ENCODE measurements at places on chromosomes 16 and 17. TPM values are rescaled to one million over a fixed set of nuclear protein-coding genes. Genes with fewer than 3 reads are reported as not detected.

- H3K27ac ChIP-seq, result no peak overlapping the region
- no peak for DNase-seq
- H3K27me3 ChIP-seq, result no peaks in the 10 kb centered on the region
Observed at GRCh38 chr17:60108712-60109111, 30.0 kb upstream of the HEATR6 start.

DNA sequence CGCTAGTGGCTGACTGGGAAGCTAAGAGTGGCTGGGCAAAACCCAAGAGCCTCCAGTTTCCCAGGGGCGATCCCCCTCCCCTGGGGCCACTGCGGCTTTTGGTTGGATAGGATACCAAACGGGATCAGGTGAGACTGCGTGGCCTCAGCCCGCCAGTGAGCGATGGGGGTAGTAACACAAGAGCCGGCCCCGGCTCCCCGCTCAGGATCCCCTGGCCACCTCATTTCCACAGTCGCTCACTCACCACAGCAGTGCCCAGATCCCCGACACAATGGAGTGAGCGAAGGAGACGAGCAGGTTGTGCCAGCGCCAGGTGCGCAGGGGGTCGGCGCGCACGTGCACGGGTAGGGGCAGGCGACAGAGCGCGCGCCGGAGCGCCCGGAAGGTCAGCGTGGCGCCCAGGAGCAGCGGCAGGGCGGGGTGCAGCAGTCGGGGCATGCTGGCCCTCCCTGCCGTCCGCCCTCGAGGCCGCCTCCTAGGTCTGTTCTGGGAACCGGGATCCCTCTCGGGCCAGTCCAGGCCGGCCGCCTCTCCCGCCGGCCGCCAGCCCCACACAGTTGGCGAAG lies 290 bp downstream of the TLCD1 start:
- peak overlapping the region; percentile 77 for H3K4me3 ChIP-seq
- H3K27me3 ChIP-seq, result no peaks in the 10 kb centered on the region
- H3K27ac ChIP-seq, result peak overlapping the region; percentile 99
- H3K4me1 ChIP-seq, result peaks cover 13% of the 10 kb centered on the region

DNA sequence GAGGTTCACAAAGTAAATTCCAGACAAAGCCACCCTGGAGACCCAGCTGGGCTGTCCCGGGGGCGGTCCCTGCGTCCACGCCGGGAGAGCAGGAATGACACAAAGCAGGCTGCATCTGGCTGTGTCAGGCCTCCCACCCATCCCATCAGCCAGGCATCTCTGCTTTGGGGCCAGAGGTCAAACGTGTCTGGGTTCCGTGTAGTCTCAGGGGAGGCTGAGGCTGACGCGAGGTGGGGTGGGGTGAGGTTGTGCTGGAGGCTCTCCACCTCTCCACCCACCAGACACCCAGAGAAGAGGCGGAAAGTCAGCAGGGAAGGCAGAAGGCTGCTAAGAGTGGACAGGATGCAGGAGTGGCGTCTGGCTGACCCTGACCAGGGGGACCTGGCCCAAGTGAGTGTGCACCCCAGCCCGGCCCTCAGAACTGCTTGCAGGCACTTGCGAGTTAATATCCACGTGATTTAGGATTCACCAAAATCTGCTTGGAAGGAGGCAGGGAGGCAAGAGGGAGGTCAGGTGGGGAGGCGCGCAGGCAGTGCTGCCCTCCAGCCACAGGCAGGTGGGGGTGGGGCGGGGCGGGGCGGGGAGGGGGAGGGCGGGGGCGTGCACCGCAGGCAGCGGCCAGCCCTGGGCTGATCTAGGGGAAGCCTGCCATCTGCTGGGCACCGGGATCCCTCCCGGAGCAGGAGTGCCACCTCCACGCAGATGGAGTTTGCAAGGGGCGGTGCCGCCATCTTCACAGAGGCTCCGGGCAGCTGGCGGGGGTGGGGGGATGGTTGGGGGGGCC lies 44.3 kb downstream of the TBC1D16 start:
- peak overlapping the region; percentile 16 for H3K4me3 ChIP-seq
- H3K4me1 ChIP-seq, result peaks cover 31% of the 10 kb centered on the region
- peak; percentile 77 for DNase-seq
- H3K27ac ChIP-seq, result peak overlapping the region; percentile 73
- no peaks in the 10 kb centered on the region for H3K36me3 ChIP-seq
- no peaks in the 10 kb centered on the region for H3K27me3 ChIP-seq

GRCh38 chr17:16877099-16877498 lies 94.8 kb downstream of the TNFRSF13B start:
- no peaks in the 10 kb centered on the region for H3K27me3 ChIP-seq
- H3K27ac ChIP-seq, result no peak overlapping the region
- DNase-seq, result no peak
- H3K4me1 ChIP-seq, result no peaks in the 10 kb centered on the region
- no peak overlapping the region for H3K4me3 ChIP-seq

DNA sequence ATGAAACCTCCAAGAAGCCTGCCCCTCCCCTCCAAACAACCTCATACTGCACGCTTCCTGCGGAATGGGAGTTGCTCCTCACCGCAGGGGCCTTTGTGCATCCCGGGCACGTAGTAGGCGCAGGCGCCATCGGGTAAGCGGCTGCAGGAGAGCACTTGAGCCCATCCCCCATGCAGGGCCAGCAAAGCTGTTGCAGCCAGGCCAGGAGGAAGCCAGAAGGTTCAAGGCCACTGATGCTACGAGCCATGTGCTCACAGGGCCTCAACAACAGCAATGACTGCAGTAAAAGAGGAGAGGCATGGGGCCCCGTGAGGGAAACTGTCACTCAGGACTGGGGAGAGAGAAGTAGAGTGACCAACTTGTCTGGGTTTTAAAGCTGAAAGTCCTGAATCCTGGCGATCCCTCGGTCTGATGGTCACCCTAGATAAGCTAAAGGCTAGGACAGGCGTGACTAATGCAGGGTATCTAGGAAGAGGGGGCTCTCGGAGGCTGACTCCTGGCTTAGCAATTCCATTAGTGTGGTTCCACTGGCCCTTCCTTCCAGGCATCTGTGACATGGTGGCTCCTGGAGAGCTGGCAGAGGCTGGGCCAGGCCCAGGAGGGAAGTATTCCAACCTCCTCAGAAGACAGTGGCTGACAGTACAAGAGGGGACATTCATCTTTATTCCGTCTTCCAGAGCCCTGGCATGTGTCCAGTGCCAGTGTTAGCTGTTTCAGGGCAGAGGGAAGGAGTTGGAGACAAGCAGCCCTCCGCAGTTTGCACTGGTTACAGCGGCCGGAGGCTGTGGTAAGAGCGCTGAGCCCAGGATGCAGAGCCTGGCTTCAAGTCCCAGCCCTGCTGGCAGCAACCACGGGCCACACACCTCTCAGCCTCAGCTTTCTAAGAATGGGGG lies 20.8 kb downstream of the GOSR2 start:
- H3K36me3 ChIP-seq, result peaks cover 10% of the 10 kb centered on the region
- H3K27me3 ChIP-seq, result no peaks in the 10 kb centered on the region
- peaks cover 20% of the 10 kb centered on the region for H3K4me1 ChIP-seq
- H3K27ac ChIP-seq, result no peak overlapping the region
- no peak overlapping the region for H3K4me3 ChIP-seq
- DNase-seq, result no peak

DNA sequence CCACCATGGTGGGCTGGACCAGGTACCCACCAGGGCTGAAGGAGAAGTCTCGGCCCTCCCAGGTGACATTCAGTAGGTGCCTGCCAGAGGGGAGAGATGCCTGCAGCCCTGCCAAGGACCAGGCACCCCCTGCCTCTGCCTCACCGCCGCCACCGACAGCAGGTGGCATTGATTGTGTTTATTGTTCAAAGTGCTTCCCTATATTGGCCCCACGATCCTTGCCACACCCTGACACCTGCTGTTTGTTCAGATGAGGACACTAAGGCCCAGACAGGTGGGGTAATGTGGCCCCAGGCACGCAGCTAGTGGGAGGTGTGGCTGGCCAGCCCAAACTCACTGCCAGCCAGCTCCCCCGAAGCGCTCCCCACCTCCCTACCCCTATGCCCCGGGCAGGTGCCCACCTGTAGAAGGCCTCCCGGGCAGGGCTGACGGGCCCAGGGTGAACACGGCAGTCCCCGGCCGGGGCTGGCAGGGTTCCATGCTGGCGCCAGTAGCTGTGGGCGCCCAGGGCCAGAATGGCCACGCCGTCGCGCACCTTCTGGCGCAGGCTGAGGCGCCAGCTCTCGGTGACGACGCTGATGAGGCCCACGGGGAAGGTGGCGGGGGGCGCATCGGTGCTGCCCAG lies 8.0 kb downstream of the GRIN2C start:
- no peak overlapping the region for H3K4me3 ChIP-seq
- no peak overlapping the region for H3K27ac ChIP-seq
- no peaks in the 10 kb centered on the region for H3K36me3 ChIP-seq
- DNase-seq, result no peak
- H3K27me3 ChIP-seq, result peaks cover 5% of the 10 kb centered on the region

GRCh38 chr16:31063495-31063842 lies 10.6 kb downstream of the ZNF668 start:
- no peak overlapping the region for H3K27ac ChIP-seq
- no peak for DNase-seq
- H3K4me1 ChIP-seq, result no peaks in the 10 kb centered on the region

DNA sequence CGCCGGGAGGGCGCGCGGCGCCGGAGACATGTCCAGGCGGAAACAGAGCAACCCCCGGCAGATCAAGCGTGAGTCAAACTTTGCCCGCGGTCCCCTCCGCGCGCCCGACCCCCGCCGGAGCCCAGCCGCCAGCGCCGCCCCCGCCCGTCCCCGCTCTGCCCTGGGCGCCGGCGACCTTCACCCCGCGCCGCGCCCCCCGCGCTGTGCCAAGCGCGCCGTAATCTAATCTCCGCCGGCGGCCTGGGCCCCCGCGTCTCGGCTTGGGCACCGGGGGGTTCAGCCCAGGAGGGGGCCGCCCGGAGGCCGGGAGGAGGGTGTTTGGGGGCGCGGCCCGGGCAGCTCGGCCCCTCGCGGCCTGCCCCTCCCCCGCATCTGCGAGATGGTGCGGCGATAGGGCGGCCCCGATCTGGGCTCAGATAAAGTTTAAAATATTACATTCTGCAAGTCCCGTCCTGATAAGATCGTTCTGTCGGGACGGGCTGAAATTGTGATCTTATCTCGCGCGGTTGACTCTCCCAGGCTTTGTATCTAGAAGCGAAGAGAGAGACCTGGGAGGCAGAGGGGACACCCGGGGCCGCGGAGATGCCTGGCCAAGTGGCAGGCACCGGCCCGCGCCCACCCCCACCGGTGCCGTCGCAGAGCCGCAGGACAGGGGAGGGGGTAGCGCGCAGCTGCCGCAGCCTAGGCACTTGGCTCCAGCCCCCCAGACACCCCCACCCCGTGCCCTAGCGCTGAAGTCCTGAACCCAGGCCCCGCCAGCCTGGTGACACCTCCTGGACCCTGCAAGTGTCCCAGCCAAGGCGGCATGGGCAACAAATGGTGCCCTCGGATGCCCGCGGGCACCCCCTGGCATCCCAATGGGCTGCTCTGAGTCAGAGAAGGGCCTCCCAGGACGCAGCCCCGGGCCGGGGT lies 787 bp downstream of the ZFPM1 start:
- H3K4me3 ChIP-seq, result peak overlapping the region; percentile 84
- H3K27ac ChIP-seq, result peak overlapping the region; percentile 69
- H3K27me3 ChIP-seq, result no peaks in the 10 kb centered on the region
- peaks cover 10% of the 10 kb centered on the region for H3K4me1 ChIP-seq

GRCh38 chr17:43559161-43559816 lies 13.1 kb upstream of the ETV4 start:
- H3K27me3 ChIP-seq, result no peaks in the 10 kb centered on the region
- no peak overlapping the region for H3K27ac ChIP-seq
- H3K4me3 ChIP-seq, result no peak overlapping the region
- no peak for DNase-seq
- no peaks in the 10 kb centered on the region for H3K4me1 ChIP-seq

GRCh38 chr16:78745108-78746019 lies 645.9 kb downstream of the WWOX start:
- H3K4me1 ChIP-seq, result no peaks in the 10 kb centered on the region
- H3K36me3 ChIP-seq, result no peaks in the 10 kb centered on the region
- H3K4me3 ChIP-seq, result no peak overlapping the region
- no peaks in the 10 kb centered on the region for H3K27me3 ChIP-seq

GRCh38 chr16:4709481-4709880 lies 16.1 kb downstream of the NUDT16L1 start:
- no peak overlapping the region for H3K4me3 ChIP-seq
- no peak for DNase-seq
- no peak overlapping the region for H3K27ac ChIP-seq
- H3K27me3 ChIP-seq, result no peaks in the 10 kb centered on the region
- H3K4me1 ChIP-seq, result no peaks in the 10 kb centered on the region
- H3K36me3 ChIP-seq, result peaks cover 5% of the 10 kb centered on the region

DNA sequence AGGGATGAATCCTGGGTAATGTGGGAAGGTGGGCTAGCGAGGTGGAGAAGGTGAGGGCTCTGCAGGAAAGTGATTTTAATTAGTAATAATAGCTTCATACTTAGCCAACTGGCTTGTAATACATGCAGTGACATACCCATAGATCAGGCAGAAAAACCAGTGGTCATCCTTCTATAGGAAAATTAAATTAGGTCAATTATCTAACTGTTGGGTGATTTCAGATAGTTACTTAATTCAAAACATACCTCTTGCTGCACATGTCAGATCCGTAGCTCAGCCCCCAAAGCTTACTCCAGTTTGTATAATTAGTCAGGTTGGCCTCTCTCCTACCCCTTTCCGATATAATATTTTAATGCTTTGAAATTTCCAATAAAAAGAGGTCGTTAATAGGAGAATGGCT lies 137.0 kb downstream of the TMEM114 start:
- no peaks in the 10 kb centered on the region for H3K36me3 ChIP-seq
- H3K4me1 ChIP-seq, result no peaks in the 10 kb centered on the region
- no peak overlapping the region for H3K4me3 ChIP-seq
- DNase-seq, result no peak

DNA sequence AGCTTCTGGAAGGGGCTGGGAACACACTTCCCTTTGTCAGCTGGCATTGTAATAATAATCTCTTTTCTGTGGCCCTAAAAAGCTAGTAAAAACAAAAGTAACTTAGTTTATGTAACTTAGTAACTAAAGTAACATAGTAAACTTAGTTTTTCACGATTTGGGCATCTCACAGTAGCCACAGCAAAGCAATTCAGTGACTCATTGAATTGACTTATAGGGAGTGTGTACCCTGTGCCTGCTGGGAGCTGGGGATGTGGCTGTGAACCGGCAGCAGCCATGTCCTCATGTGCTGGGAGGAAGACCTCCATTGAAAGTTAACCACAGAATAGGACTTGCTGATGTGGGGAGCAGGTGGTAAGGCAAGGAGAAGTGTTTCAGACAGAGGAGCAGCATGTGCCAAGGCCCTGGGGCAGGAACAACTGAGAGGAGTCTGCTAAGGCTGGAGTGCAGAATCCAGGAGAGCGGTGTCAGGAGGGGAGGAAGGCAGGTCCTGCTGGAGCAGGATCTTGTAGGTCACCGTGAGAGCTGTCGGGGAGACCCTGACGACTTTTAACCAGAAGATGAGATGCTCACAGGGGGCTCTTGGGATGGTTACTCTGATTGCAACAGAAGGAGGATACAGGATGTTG lies 112.8 kb downstream of the PLCG2 start:
- H3K4me3 ChIP-seq, result no peak overlapping the region
- H3K27me3 ChIP-seq, result no peaks in the 10 kb centered on the region
- H3K4me1 ChIP-seq, result no peaks in the 10 kb centered on the region
- H3K36me3 ChIP-seq, result no peaks in the 10 kb centered on the region

- no peaks in the 10 kb centered on the region for H3K27me3 ChIP-seq
- H3K4me3 ChIP-seq, result peak overlapping the region; percentile 12
- peak overlapping the region; percentile 7 for H3K27ac ChIP-seq
- H3K36me3 ChIP-seq, result no peaks in the 10 kb centered on the region
Observed at GRCh38 chr16:79089735-79090284, 510.7 kb downstream of the MAF start.

Gene IGF2BP1
- total RNA-seq, result not detected

Gene CES3
- 5.9 TPM for total RNA-seq

Gene ALOX15
- 47.9 TPM for total RNA-seq

Gene TPSG1
- total RNA-seq, result 0.73 TPM

Gene ACSM5
- total RNA-seq, result 4.5 TPM

Gene LLGL2
- total RNA-seq, result 52.4 TPM

Gene FLYWCH2
- 47.9 TPM for total RNA-seq

Gene FADS6
- 0.80 TPM for total RNA-seq

Gene TMEM98
- total RNA-seq, result 59.7 TPM
